ENCODE measurements at places on chromosomes 2 and 18. TPM values are rescaled to one million over a fixed set of nuclear protein-coding genes. Genes with fewer than 3 reads are reported as not detected.

Gene SERPINB10
- not detected for total RNA-seq

DNA sequence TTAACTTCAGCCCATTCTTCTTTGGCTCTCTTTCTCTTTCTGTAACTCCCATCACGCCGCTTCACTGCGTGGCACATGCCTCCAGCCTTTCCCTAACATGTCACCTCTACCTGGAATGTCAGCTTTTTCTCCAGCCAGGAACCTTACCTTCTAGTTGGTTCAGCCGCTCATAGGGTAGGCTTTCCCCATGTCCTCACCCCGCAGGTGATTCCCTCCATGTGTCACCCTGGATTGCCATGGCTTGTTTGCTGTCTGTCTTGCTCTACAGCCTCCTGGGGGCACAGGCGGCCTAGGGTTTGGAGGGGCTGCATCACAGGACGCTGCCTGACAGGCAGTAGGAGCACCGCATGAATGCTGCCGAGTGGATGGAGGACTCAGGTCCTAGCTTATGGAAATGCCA, 39.2 kb downstream of the ARHGEF4 start:
- DNase-seq: no peak

Gene SALL3
- total RNA-seq: 0.32 TPM

DNA sequence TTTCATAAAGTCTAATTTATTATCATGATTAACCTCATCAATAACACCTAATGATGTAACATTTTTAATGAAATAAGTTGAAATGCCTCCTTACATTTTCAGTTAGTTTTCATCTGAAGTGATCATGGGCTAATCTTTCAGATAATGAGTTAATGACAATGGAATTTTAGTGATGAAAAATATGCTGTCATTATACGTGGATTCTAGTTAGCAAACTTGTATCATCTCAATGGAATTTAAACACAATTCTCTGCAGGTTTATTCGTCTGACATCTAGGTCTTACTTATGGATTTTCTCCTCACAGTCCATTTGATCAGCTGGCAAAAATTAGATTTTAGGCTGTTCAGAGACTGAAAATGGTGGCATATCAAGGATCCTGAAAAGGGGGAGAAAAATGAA, 885.0 kb downstream of the SLC4A3 start:
- DNase-seq: no peak

Gene GCKR
- not detected for total RNA-seq

Gene LRP2
- not detected for total RNA-seq

GRCh38 chr18:27942706-27943105, 234.2 kb downstream of the CDH2 start:
- DNase-seq: no peak

Gene ZAP70
- 1.2 TPM for total RNA-seq

- DNase-seq: no peak
These were observed 77.8 kb upstream of the TACR1 start for GRCh38 chr2:75277111-75277510.

GRCh38 chr2:18153741-18154140, 275.3 kb downstream of the KCNS3 start:
- no peak for DNase-seq

DNA sequence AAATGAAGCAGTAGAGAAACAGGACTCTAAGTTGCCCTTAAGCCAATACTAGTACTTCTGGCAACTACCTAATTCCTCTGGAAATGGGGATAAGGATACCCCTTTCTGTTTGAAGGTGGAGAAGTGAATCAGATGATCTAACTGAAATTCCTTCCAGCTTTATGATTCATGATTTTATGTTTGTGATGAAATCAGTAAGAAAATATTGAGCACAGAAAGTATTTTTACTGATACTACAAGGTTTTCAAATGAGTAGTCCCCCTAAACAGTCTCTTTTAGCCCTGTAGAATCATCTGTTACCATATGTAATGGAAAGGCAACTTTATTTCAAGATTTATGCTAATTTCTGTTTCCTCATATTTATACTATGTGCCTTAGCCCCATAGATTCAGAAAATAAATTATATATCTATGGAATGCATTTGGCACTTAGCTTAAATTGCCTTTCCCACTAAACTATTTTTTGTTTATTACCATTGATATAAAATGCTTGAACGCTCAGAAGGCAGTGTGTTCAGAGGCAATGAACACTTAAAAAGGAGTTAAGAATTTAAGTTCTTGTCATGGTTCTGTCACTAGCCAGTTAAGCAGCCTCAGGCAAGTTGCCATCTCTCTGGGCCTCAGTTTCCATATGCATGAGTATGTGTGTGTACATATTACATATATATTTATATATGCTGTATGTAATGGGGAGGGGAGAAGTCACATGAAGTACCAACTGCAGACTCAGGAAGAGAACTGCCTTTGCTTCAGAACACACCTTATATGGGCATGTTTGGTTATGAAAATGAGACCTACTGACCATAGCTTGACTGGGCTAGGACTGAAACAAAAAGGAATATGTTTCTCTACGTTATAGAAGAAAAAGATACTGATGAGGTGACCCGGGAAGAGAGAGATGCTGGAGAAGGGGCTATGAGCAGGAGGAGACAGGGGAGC, 97.7 kb downstream of the CDC42EP3 start:
- no peak for DNase-seq

Gene GAL3ST2
- total RNA-seq: not detected

Gene KCNIP3
- 2.0 TPM for total RNA-seq

Gene WNT10A
- not detected for total RNA-seq

Gene TRAK2
- total RNA-seq: 44.5 TPM

GRCh38 chr2:9594366-9595054, 36.3 kb downstream of the YWHAQ start:
- no peak for DNase-seq

Gene ATF2
- 22.3 TPM for total RNA-seq

Gene PRKAG3
- 187 TPM for total RNA-seq

GRCh38 chr2:177771191-177771590, 301.4 kb downstream of the PDE11A start:
- no peak for DNase-seq

Data from psoas muscle (tissue), 8 donors.